ENCODE measurements at places on chromosomes 7 and 10.

DNA sequence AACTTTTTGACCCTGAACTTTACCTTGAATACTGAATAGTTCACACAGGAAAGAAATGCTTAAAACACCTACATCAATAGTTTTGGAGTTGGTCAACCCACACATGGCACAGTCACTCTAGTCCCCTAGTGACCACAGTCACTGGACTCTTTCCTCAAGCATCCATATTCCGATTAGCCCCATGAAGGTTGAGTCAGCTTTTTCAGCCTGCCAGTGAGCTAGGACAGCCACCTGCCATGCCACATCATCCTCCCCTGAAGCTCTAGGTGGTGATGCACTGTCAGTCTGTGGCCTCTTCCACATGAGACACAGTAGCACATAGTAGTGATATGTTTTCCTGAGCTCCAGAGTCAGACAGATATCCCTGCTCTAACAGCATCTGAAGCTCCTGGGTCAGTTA lies 537.2 kb downstream of the XPNPEP1 start:
- no peak for DNase-seq

- DNase-seq = no peak
These were observed 4.7 kb downstream of the C10orf71 start for GRCh38 chr10:49303711-49304110.

DNA sequence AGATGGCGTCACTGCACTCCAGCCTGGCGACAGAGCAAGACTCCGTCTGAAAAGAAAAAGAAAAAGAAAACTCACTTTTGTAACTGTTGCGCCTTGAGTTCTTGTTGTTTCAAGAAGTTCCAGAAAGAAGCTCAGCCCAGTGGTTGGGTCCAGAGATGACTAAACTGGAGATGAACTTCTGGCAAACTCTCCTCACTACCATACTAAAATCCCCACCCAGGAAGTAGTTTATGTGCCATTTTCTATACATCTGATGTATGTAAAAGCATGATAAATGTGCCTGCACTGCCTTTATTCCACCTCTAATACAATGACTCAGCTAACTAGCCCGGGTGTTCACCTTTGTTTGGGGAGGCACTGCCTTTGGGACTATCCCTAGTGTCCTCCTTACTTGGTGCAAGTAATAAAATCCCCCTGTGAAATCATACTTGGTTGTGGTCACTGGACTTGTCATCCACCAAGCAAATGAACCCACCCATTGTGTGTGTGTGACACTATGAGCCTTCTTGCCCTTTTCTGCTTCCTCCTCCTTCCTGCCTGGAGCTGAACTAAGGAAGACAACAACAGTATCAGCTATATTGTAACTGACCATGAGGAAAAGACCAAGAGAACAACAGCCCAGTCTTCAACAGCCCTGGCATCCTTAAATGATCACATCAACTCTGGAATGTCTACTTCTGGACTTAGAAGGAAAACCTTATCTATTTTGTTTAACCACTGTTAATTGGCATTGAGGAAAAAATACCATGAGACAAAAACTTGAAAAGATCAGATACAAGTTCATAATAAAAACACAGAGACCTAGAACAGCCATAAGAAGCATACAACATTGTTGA lies 33.6 kb downstream of the JMJD1C start:
- DNase-seq = no peak

GRCh38 chr7:138979988-138980562 lies 1.1 kb downstream of the KIAA1549 start:
- DNase-seq = no peak

GRCh38 chr7:159027056-159027788 lies 117.4 kb downstream of the VIPR2 start:
- peak; percentile 9 for DNase-seq

DNA sequence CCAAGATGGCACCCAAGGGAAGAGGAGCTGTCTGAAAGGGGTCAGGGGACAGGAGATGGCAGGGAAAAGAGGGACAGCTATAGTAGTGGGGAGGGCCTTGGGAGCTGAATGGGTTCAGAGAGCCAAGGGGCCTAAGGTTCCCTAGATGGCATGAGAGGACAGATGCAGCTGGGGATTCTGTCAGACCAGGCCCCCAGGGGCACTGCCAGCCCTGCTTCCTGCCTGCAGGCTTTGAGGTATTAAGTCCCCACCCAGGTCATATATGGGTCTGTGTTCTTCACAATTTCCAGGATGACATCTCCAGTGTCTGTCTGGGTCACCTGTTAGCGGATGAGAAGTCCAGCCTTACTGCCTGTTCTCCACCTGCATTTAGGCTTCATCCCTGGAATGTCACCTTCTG lies 56.7 kb downstream of the NEURL1 start:
- no peak for DNase-seq

DNA sequence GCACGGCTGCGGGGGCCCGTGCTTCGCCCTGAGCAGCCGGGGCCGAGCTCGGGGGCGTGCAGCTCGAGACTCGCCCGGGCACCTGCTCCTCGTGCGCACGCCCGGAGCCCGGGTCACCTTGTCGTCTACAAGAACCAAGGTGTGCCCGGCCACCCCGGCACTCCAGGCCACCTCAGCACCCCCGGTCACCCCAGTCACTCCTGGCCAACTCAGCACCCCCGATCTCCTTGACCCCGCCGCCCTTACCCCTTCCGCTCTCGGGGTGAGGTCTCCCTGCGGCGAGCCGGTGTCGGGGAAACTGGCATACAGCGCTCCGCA lies 268 bp upstream of the IGFBP3 start:
- no peak for DNase-seq

DNA sequence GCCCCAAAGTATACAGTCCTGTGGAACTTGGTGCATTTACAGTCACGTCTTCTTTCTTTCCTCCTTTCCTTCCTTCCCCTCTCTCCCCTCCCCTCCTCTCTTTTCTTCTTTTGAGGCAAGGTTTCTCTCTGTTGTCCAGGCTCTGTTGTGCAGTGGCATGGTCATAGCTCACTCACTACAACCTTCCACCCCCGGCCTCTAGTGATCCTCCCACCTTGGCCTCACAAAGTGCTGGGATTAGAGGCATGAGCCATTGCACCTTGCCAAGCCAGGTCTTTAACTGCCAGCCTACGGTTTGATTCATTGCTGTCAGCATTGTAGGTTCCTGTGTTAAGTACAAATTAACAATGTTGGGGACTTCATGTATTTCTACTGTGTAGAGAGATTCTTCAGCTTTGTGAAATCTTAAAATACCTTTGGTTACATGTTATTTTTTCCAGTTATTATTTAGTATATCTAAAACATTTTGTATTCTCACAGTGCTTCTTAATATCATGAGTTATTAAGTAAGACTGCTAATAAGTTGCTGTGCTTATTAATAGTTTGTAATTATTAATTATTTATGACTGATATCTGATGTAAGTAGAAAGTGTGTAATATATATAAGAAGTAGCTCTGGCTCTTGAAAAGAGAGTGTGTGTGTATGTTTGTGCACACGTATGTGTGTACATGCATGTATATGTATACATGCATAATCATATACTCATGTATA lies 320.8 kb downstream of the EXOC4 start:
- no peak for DNase-seq

- DNase-seq = no peak
These were observed 73.6 kb downstream of the ABCA13 start for GRCh38 chr7:48244864-48245271.

GRCh38 chr7:105141068-105141467 lies 127.1 kb downstream of the KMT2E start:
- no peak for DNase-seq

GRCh38 chr7:46100521-46100920 lies 179.4 kb upstream of the IGFBP3 start:
- no peak for DNase-seq

GRCh38 chr7:39948375-39948955 lies 1.6 kb upstream of the CDK13 start:
- peak; percentile 42 for DNase-seq

All from activated CD8-positive, alpha-beta memory T cell treated with anti-CD3 and anti-CD28 coated beads, Interleukin-2, amount 10 ng/mL, durations not matched to agents 7 days and 5 days (primary cell).